Stimulated activated CD4-positive, alpha-beta T cell treated with anti-CD3 and anti-CD28 coated beads, Interleukin-1b, Interleukin-23, amount 100 ng/mL, for 48 hours (primary cell): ENCODE measurements at places on chromosomes 7 and 10.

DNA sequence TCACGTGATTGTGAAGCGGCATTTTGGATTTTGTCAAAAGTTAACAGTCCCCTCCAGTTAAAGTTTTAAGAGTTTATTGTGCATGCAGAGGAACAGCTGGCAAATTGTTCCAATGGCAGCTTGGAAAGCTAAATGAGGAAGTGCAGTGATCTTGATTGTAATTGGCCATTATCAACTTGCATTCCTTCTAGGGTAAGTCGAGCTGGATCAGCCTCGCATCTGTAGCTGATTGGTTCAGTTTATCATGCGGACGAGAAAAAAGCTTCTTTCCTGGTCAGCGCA, 566 bp downstream of the ZNF789 start:
- no peak for DNase-seq

DNA sequence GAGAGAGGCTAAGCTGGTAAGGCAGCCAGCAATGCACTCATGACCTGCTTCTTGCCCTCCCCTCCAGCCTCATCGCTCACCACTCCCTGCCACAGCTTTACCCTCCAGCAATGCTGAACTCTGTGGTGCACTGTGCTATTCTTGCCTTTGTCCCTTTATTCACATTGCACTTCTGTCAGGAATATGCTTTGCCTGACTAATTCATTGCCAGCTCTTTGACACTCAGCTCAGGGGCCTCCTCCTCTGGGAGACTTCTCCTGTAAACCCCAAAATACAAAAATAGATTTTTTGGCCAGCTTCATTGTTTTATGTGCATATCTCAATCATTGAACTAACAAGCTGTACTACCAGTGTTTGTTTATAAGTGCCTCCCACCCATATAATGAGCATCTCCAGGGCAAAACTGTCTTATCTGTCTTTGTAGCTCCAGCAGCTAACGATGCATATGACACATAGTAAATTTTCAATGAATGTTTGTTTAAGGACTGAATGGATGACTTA, 8.2 kb downstream of the CNNM1 start:
- DNase-seq = no peak

DNA sequence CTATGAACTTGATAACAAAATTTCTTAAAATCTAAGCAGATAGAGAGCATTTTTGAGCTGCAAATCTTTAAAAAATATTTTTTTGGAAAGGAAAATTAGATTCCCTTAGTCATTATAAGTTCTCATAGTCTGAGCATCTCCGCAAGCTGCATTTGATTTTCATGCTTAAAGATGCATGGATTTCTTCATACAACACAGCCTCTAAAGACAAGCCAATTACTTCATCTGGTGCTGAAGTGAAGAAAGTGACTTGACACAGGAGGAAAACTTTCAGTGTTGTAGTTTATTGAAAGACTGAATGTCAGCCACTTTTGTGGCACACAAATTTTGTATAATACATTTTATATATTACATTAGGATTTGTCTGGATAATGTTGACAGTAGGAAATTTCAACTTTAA, 22.5 kb downstream of the SEMA3D start:
- DNase-seq = no peak

DNA sequence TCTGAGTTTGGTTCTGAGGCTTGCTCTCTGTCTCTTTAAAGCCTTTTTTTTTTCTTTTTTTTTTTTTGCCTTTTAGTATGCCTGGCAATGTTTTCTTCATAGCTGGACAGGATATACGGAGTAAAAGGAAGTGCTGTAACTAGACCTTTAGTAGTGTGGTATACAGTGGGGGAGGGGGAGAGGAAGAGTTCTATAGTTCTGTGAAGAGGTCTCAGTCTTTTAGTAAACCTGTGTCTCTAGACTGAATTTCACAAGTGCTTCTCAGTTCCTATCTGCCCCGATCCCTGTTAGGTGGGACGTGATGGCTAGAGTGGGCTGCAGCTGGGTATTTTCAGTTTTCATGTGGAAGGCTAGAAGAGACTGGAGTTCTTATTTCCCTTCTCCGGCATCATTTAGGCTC, 3.1 kb upstream of the ABCC2 start:
- DNase-seq = no peak

DNA sequence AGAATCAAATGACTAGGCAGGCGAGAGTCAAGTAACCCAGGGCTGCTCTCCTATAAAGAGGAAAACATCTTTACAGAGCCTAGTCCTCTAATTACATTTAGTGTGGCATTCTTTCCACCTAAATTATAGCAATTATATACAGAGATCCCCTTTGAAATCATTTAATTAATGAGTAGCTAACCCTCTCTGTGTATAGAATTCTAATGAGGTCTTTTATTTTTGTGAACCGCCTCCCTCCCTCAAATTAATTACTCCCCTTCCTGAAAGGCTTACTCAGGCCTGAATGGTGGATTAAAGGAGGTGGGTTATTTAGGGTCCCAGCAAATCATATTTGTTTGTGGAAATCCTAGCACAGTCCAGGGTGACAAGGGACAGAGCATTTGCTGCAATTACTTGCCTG, 551.8 kb downstream of the SORCS3 start:
- DNase-seq = no peak

- no peak for DNase-seq
Observed at GRCh38 chr7:131218727-131219128, 108.9 kb upstream of the MKLN1 start.

- no peak for DNase-seq
Observed at GRCh38 chr10:74738985-74739567, 87.3 kb upstream of the KAT6B start.

DNA sequence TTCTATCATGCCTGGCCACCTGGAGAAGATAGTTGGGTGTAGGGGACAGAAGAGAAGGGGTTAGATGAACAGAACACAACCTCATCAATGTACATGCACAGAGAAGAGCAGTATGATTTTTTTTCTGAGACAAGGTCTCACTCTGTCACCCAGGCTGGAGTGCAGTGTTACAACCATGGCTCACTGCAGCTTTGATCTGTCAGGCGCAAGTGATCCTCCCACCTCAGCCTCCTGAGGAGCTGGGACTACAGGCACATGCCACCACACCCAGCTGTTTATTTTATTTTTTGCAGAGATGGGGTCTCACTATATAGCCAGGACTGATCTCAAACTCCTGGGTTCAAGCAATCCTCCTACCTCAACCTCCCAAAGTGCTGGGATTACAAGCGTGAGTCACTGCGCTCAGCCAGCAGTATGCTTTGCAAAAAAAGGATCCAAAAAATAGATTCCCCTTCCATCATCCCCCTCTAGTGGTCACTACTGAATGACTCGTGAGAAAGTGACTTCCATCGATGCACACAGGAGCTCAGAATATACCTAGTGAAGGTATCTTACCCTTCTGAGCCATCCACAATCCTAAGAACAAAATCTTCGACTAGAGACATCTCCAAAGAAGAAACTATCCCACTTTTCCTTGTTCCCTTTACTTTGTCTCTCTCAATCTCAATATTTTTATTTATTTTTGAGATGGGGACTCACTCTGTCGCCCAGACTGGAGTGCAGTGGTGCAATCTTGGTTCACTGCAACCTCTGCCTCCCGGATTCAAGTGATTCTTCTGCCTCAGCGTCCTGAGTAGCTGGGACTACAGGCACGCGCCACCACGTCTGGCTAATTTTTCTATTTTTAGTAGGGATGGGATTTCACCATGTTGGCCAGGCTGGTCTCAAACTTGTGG, 21.0 kb downstream of the ZCWPW1 start:
- peak; percentile 13 for DNase-seq

DNA sequence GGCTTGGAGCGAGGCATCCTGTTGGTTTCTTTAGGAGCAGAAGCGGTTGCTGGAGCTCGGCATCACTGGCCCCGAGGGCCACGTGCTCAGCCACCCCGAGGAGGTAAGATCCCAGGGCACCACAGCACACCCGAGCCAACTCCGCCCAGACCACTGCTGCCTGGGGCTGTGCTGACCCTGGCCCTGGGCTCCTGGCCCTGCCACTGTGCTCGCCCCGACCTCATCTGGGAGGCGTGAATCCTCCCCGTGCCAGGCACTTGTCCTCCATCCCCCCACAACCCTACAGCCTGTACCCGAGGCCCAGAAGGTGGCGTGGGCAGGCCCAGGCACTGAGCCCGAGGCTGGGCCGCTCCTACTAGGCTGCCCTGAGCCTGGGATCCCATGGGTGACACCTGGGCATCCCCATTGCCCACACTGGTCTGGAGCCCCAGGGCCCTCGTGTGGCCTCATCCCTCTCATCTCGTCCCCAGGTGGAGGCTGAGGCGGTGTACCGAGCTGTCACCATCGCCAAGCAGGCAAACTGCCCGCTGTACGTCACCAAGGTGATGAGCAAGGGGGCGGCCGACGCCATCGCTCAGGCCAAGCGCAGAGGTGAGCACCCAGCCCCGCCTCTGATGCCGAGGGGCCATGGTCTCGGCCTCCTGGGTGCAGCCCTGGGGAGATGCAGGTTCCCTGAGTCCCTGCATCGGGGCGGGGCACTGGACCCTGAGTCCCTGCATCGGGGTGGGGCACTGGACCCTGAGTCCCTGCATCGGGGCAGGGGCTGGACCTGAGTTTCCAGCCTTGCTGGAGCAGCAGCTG, 11.8 kb downstream of the DPYSL4 start:
- no peak for DNase-seq

DNA sequence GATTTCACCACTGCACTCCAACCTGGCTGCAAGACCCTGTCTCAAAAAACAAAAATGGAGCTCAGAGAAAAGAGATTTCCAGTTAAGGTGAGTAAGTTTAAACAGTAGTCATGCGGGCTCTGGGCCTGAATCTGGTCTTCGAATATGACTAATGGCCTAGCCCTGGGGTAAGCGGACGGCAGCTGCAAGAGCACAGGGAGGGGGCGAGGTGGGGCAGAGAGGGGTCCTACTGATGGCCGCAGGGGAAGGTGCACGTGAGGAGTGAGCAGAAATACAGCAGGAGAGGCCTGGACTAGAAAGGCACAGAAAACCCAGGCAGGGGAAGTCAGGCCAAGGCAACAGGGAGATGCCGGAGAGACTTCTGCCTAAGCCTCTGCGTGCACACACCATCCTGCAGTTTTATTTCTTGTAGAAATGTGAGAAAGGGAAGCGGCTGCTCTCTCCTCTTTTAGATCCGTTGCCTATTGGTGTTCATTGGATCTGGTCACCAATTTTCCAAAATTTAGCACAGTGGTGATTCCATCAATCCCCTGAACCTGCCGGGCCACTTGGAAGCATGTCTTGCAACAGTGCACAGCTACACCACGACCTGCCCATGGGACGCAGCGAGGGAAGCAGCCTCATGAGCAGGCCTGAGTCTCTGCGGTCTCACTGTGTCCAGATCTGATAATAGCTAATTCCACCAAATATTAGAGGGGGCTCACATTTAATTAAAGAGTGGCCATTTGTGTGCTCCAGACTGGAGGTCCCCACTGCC, 139.0 kb downstream of the PAXIP1 start:
- DNase-seq = no peak

DNA sequence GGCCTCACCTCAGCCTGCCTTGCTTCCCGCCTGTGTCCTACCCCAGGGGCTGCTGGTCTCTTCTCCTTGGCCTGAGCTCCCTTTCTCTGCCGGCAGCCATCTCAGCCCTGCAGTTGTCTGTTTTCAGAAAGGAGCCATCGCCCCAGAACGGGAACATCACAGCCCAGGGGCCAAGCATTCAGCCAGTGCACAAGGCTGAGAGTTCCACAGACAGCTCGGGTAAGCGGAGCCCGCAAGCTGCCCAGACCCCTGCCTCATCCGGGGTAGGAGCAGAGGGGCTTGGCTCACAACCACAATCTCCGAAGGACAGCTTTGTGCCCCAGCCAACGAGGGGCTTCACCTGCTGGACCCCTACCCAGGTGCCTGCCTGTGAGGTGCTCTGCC, 5.3 kb upstream of the DEPP1 start:
- DNase-seq = no peak

DNA sequence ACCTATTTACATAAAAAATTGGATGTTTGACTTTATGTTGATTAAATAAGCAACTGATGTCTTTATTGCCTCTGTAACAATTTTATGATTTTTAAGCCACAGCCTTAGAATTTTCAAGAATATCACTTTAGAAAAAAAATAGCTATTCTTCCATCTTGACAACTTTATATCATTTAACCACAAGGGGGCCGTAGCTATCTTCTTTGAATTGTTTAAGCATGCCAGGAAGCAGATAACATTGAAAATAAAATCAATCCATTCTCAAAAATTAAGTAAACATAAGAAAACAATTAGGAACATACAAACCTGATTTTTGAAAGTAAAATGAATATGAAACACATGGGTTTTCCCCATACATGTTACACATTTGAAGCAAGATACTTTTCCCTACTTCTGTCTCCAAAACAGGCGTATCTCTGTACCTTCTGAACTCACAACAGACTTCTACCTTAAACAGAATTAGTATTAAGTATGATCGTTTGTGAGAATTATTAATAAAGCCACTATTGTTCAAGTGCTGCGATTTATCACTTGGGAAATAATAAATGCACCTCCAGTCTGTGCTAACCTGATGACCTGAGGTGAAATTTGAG, 209.0 kb downstream of the CACNA2D1 start:
- no peak for DNase-seq

GRCh38 chr10:10901906-10902305, 115.8 kb upstream of the CELF2 start:
- DNase-seq = no peak

GRCh38 chr10:118241229-118242137, 100.6 kb downstream of the FAM204A start:
- peak; percentile 62 for DNase-seq

- DNase-seq = no peak
Observed at GRCh38 chr7:24703296-24703695, 54.0 kb downstream of the GSDME start.

- no peak for DNase-seq
Observed at GRCh38 chr10:124027031-124027611, 66.3 kb downstream of the CHST15 start.

- DNase-seq = no peak
Observed at GRCh38 chr7:74503943-74504342, 50.2 kb downstream of the GTF2IRD1 start.

GRCh38 chr7:103532955-103533354, 86.9 kb upstream of the SLC26A5 start:
- no peak for DNase-seq

DNA sequence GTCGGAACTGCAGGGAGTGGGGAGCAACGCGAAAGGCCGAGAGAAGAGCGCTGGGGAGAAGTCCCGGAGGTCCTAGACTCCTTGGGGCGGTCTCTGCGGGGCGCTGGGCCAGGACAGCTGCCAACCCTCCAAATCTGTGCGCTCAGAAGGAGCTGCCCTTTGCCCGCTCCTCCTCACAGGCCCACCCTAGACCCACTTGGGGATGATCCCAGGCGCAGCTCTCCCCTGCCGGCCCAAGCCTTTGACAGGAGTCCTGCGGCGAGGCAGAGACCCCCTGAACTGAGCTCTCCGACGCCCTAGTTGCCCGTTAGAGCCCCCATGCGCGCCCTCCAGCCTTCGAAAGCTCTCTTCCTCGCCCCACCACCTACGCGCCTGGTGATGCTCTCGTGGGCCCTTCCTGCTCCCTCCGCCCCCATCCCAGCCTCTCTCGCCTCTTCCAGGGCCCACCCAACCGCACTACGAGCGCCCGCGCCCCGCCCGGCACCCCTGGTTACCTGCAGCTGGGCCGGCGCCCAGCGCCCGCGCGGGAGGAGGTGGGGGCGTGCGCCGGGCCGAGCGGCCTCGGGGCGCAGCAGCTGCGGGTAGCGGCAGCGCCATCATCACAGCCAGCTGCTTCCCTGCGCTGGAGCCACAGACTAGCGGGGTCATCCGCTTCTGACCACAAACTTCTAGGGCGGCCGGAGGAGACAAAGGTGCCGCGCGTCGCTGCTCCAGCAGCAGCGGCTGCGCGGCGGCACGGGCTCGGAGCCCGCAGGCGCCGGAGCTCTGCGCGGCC, 353.4 kb downstream of the DNAJB6 start:
- DNase-seq = no peak

- DNase-seq = no peak
Observed at GRCh38 chr10:119406137-119406536, 136.4 kb downstream of the RGS10 start.

GRCh38 chr7:69739190-69739589, 140.9 kb downstream of the AUTS2 start:
- peak; percentile 57 for DNase-seq

GRCh38 chr7:113606325-113606724, 312.5 kb downstream of the PPP1R3A start:
- DNase-seq = no peak
